Activated naive CD8-positive, alpha-beta T cell treated with anti-CD3 and anti-CD28 coated beads, Interleukin-2, amount 10 ng/mL, durations not matched to agents 7 days and 5 days (primary cell): ENCODE measurements at places on chromosomes 16 and 17. TPM values are rescaled to one million over a fixed set of nuclear protein-coding genes. Genes with fewer than 3 reads are reported as not detected.

DNA sequence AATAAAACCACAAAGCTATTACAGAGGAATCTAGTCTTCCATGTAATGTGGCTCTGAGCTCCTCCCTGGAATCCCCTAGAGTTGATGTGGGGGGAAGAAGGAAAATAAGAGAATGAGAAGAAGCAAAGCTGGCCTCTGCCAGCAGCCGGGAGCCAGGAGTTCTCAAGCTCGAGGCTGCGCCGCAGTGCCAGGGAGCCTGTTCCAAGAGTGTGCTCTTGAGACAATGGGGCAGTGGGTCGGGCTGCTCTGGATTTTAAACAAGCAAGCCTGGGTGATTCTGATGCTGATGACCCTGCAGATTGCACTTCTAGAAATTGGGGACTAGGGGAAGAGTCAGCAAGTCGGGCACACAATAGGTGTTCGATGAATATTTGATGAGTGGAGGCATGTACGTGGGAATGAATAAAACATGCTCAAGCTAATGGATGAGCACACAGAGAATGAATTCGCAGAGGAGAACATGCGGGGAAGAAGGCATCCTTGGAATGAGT is 119.9 kb downstream of the CMIP start:
- no peak overlapping the region for H3K27ac ChIP-seq
- H3K4me3 ChIP-seq = no peak overlapping the region
- peaks cover 5% of the 10 kb centered on the region for H3K36me3 ChIP-seq
- no peaks in the 10 kb centered on the region for H3K27me3 ChIP-seq

- no peaks in the 10 kb centered on the region for H3K27me3 ChIP-seq
- no peak for DNase-seq
- peaks cover 32% of the 10 kb centered on the region for H3K36me3 ChIP-seq
- no peak overlapping the region for H3K27ac ChIP-seq
These were observed 5.1 kb downstream of the GDPD3 start for GRCh38 chr16:30108059-30108850.

DNA sequence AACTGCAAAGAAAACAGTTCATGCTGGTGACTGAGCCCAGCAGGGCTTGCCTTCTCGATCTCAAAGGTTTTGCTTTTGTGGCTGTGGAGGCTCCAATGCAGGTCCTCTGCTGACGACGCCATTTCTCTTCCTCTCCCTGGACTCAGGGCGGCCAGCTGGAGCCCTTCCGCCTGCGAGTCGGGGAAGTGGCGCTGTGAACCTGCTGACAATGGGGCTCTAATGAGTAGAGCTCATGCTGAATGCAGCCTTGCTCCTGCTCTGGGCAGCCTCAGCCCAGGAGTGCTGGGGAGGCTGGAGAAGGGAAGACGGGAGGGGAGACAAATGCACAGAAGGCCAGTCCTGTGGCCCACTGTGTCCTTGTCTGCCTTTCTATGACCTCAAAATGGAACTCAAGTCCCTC is 43.8 kb downstream of the VAC14 start:
- H3K4me3 ChIP-seq = no peak overlapping the region
- no peak for DNase-seq
- no peaks in the 10 kb centered on the region for H3K4me1 ChIP-seq
- no peaks in the 10 kb centered on the region for H3K27me3 ChIP-seq
- H3K36me3 ChIP-seq = peaks cover 3% of the 10 kb centered on the region

GRCh38 chr17:65193716-65194293 is 56.6 kb downstream of the RGS9 start:
- no peaks in the 10 kb centered on the region for H3K36me3 ChIP-seq
- no peaks in the 10 kb centered on the region for H3K27me3 ChIP-seq
- peaks cover 13% of the 10 kb centered on the region for H3K4me1 ChIP-seq
- H3K4me3 ChIP-seq = no peak overlapping the region
- H3K27ac ChIP-seq = no peak overlapping the region

GRCh38 chr16:19168371-19169081 is 486 bp downstream of the SYT17 start:
- H3K27ac ChIP-seq = no peak overlapping the region
- no peak for DNase-seq
- H3K4me1 ChIP-seq = peaks cover 2% of the 10 kb centered on the region
- no peaks in the 10 kb centered on the region for H3K36me3 ChIP-seq
- H3K4me3 ChIP-seq = no peak overlapping the region

DNA sequence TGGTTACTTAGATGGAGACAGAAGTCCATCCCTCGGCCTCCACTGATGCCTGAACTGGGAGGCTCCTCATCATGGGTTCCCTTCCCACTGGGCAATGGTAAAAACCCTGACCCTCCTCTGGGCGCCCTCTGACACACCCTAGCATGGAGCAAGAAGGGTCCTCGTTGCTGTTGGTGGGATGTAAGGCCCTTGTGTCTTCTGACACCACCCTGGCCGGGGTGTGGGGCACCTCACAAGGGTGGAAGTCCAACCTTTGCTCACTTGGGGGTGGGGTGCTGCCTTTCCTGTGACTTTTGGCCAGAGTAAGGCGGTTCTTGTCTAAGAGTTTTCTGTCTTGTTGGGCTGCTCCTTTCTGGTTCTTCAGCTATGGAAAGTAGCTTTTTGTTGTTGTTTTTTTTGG is 28.7 kb downstream of the MPRIP start:
- peaks cover 35% of the 10 kb centered on the region for H3K4me1 ChIP-seq
- H3K4me3 ChIP-seq = no peak overlapping the region
- H3K27ac ChIP-seq = no peak overlapping the region
- DNase-seq = peak; percentile 12
- H3K36me3 ChIP-seq = peaks cover 28% of the 10 kb centered on the region

- peaks cover 8% of the 10 kb centered on the region for H3K27me3 ChIP-seq
- H3K36me3 ChIP-seq = no peaks in the 10 kb centered on the region
- H3K27ac ChIP-seq = no peak overlapping the region
- DNase-seq = no peak
- H3K4me3 ChIP-seq = no peak overlapping the region
These were observed 28.2 kb downstream of the ADAMTS18 start for GRCh38 chr16:77406680-77407079.

The ST6GALNAC1 gene
- not detected for total RNA-seq

DNA sequence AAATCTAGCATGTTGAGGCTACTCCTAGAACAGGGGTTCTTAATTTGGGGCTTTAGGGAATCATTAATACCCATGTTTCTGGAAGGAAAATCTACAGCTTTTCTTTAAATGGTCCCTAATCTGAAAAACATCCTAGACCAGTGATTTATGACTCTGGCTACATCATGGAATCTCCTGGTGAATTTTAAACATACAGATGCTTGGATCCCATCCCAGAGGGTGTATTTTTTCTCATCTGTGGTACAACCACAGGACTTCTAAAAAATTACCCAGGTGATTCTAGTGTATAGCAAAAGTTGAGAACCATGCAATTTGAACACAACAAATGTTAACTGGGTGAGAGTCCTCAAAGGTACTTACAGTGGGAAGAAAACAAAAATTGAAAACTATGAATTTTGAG is 41.5 kb downstream of the KANSL1 start:
- H3K4me3 ChIP-seq = no peak overlapping the region
- H3K27me3 ChIP-seq = no peaks in the 10 kb centered on the region
- peaks cover 13% of the 10 kb centered on the region for H3K36me3 ChIP-seq

- peaks cover 5% of the 10 kb centered on the region for H3K36me3 ChIP-seq
- H3K27me3 ChIP-seq = no peaks in the 10 kb centered on the region
- no peak overlapping the region for H3K4me3 ChIP-seq
- H3K27ac ChIP-seq = no peak overlapping the region
- peak; percentile 69 for DNase-seq
- H3K4me1 ChIP-seq = peaks cover 1% of the 10 kb centered on the region
These were observed 29.1 kb downstream of the AKAP1 start for GRCh38 chr17:57114085-57114673.

DNA sequence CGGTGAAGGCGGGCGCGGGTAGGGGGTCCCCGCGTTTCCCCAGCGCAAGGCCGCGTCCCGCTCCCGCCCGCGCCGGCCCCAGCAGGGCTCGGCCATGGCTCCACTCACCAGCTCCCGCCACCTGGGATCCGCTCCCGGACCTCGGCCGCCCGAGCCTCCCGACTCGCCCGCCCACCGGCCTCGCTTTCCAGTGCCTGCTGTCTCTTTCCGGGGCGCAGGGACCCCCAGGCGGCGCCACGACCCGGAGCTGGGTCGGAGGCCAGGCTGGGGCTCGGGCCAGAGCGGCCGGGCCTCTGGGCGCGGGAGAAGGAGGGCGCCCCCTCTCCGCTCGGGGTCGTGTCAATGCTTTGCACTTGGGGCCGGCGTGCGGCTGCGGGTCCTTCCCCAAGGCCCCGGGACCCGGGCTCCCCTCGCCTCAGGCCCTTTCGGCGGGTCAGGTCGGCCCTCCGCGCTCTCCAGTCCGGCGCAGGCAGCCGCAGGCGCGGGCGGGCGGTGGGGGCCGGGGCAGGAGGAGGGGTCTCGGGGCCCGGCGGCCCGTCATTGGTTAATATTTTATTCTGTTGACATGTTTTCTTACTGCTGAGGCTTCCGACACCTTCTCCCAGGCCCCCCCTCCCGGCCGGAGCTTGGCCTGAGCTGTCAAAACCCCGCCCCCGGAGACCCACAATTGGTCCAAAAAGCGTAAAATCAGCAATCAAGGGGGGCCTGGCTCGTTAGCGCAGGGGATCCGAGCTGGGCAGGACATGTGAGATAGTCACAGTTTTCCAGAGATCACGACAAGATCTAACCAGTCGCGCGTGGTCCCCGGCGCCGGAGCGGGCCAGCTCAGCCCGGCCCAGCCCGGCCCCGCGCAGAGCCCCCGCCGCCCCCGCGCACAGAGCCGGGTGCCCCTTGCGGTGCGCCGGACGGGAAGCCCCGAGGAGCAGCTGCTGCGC is at the start of gene TBX2:
TBX2 (plus strand) TSS at position 713 of the 935 bp plus-strand sequence. CDS start 334 bp downstream, outside the sequence.
- H3K4me3 ChIP-seq = peak within 1 kb of the TSS; percentile 60
- H3K36me3 ChIP-seq = no peaks in the 10 kb centered on the region
- peaks cover 29% of the 10 kb centered on the region for H3K4me1 ChIP-seq
- H3K27ac ChIP-seq = peak within 1 kb of the TSS; percentile 60
- no peak for DNase-seq

The CACNG4 gene
- total RNA-seq = not detected

The ALDH3A1 gene
- total RNA-seq = not detected
